ENCODE measurements at places on chromosomes 1 and 21.

DNA sequence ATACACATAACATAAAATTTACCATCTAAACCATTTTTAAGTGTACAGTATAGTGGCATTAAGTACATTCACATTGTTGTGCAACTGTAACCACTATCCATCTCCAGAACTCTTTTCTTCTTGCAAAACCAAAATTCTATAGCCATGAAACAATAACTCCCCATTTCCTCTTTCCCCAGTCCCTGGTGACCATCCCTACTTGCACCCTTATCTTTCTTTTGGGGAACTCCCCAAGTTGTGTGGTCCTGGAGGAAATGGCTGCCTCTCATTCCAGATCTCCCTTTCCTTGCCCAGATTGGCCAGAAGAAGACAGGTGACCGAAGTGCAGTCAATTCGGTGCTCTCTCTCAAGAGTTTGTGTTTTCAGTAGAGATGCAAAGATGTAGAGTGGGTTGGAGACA is 389.6 kb upstream of the C1orf87 start:
- DNase-seq = no peak

- DNase-seq = no peak
Observed at GRCh38 chr1:117841117-117841650, 88.2 kb downstream of the GDAP2 start.

DNA sequence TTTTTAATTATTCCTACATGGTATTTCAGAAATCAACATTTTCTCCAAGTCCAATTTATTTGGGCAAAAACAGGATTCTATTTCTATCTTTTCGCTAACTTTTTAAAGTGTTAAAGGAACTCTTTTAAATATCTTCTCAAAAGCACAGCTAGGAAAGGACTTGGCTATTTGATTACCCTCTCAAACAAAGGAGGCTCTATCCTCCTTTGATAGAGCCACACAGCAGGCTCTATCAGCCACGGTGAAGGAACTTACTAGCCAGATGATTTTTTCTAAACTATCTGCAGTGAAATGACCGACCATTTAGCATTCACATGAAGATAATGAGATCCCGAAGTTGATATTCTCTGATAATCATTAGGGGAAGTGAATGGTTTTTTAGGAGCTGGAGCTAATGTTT is 9.1 kb downstream of the ANGPTL7 start:
- no peak for DNase-seq

DNA sequence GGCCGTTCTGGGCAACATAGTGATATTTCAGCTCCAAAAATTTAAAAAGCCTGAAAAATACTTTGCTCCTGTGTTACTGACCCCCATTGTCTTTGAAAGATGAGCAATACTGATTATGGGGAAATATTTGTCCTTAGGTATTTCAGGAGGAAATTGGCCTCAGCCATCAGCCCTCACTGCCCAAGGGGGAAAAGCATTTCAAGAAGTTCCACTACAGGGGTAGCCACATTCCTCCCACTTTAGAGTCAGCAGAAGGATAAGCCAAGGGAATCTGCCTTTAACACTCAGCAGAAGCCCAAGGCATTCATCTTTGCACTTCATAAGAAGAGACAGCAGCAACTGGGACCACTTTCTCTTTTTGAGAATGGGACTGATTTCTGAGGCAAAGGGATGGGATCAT is 40.5 kb upstream of the ZNF326 start:
- no peak for DNase-seq

DNA sequence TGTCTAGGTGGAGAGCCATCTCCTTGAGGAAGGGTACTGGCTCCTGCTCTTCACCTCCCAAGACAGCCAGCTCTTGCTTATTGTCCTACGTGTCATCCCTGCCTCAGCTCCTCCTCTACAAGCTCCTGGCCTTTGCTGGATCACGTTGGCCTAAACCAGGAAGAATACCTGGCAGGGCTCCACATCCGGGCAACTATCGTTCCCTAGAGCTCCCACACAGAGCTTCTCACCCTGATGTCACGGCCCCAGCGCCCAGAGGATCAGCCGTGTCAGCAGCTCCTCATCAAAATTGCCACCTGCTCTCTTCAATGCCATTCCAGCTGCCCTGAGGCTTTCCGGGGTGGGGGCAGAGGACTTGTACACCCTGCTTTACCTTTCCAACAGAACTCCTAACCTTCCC is 1.9 kb upstream of the TPM3 start:
- no peak for DNase-seq

DNA sequence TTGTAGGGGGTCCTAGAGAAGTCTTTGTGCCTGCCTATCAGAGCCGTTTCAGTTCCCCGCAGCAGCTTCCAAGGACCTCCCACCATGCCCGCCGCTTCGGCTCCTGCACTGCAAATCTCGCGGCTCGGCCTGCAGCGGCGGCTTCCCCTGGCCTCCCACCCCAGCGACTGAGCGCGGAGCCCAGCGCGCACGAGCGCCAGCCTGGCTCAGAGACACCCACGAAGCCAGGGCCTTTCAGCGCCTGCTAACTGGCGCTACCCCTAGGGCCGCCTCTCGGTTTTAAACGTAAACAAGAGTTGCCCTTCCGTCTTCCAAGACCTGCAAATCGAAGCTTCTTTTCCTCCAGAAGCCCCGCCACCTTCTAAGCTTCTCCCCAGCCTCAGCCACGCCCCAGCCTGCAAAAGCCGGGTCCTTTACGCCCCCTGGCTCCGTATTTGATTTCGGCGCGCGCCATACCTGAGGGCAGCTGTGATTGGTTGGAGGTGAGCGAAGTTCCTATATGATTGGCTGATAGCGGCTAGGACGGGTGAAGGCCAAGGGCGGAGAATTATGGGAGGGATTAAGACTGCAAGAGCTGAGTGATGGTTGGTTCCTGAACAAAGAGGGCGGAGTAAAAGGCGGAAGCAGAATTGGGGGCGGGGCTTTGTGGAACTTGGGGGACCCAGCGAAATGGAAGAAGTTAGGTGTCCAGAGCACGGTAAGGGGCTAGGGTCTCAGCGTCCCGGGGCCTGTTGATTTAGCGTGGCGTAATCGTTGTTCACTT is at the start of gene TTF2:
Gene TTF2 (plus strand): TSS at position 649 of the 763 bp plus-strand sequence. CDS start 21 bp downstream, at position 670.
- DNase-seq = peak; percentile 91

Data from anterior cingulate cortex (tissue), 58 donors.